Small intestine (tissue), 16 donors: ENCODE measurements at places on chromosomes 16 and 17. TPM values are rescaled to one million over a fixed set of nuclear protein-coding genes. Genes with fewer than 3 reads are reported as not detected.

DNA sequence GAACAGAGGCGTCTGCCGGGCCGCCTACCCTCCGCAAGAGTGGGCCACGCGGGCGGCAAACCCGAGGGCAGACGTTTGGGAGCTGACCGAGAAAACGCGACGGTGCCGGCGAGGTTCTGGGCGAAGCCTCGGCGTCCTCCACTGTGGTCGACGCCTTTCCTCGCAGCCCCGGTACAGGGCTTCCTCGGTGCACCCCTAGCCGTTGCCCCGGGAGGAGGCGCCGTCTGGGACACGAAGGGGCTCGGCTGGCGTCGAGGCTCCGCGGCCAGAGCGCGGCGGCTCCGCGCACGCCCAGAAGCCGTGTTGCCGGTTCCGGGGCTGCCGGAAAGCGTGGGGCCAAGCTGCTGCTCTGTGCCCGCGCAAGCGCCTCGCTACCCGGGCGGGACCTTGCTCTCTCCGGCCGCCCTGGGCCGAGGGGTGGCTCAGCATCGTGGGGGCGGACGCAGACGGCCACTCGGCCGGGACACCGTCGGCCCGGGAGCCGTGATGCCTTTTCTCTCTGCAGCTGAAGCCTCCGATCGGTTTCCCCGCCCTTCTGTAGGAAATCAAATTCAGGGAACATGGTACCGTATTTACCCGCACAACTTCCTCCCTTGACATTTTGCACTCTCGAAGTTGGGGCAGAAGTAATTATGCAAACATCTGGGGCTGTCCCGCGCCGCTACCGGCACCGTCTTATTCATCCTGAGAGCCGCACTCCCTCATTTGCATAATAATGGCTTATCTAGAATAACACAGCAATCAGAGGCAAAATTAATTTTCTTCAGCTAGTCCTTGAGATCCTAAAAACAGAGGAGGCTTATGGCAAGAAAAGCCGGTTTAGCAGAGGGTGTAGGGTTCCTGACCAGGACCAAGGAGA is 7.3 kb upstream of the CBX8 start:
- no peak for DNase-seq

DNA sequence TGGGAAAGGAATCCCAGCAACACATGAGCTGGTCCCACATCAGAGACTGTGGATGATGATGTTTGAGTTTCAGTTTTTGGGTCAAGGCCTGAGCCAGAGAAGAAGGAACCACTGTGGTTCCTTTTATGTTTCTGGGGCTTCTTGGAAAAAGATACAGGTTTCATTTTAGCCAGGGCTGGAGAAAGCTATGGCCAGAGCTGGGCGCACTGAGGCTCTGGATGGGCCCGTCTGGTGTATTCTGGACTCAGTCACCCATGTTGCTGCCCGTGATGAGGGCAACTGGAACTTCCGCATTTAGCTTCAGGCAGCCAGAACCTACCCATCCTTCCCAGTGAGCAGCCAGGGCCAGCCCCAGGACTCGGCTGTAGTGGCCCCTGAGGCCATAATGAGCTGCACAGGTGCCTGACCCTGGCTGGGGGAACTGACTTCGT is 15.0 kb upstream of the PITPNA start:
- DNase-seq = no peak

- DNase-seq = no peak
Measured at GRCh38 chr16:73663720-73664119, 615.8 kb upstream of the ZFHX3 start.

- no peak for DNase-seq
Measured at GRCh38 chr17:19833914-19834313, 33.8 kb downstream of the ULK2 start.

The KRTAP3-2 gene
- not detected for polyA plus RNA-seq
